CD4-positive, alpha-beta T cell treated with Interleukin-15 for 4 hours (primary cell): ENCODE measurements at places on chromosomes 16 and 17.

DNA sequence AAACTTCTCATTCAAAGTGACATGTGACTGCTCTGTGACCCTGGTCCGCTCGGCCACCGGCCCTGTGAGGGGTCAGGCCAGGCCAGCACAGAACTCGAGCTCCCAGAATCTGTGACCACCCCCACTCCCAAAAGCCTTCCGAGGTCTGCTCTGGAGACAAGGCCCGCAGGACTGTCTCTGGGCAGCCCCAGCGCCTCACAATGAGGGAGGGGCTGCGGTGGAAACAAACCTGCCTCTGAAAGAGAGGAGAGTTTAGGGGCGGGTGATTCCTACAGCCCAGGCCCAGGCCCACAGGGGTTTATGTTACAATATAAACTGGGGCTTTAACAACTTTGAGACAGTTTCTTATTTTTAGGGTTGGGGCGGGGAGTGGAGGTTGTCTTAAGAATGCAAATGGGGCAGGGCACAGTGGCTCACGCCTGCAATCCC is 19.9 kb downstream of the IGFBP4 start:
- DNase-seq = no peak

DNA sequence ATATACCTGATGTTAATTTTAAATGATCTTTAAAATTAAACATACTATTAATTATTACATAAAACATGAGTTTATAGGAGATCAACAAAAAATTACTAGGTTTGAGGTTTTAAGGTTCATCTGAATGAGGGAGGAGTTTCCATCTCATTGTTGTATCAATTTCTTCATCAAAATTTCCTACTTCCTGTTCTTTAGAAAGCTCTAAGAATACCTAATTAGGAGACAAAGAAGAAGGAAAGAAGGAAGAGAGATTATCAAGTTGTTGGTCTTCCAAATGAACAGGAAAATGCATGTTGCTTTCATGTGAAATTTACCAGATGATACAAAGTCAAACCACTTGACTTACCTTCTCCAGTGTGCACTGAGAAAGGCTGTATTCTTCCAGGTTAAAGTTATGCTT is 18.1 kb upstream of the ABCA9 start:
- no peak for DNase-seq

DNA sequence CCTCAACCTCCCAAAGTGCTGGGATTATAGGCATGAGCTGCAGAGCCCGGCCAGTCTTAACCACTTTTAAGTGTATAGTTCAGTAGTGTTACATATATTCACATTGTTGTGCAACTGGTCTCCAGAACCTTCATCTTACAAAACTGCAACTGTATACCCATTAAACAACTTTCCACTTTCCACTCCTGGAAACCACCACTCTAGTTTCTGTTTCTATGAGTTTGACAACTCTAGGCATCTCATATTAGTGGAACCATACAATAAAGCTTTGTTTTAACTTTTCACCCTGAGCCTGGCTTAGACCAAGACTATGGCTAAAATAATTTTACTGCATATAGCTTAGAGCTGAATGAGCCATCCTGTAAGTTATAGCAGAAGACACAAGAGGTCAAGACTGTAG is 108.0 kb upstream of the GOT2 start:
- DNase-seq = no peak

DNA sequence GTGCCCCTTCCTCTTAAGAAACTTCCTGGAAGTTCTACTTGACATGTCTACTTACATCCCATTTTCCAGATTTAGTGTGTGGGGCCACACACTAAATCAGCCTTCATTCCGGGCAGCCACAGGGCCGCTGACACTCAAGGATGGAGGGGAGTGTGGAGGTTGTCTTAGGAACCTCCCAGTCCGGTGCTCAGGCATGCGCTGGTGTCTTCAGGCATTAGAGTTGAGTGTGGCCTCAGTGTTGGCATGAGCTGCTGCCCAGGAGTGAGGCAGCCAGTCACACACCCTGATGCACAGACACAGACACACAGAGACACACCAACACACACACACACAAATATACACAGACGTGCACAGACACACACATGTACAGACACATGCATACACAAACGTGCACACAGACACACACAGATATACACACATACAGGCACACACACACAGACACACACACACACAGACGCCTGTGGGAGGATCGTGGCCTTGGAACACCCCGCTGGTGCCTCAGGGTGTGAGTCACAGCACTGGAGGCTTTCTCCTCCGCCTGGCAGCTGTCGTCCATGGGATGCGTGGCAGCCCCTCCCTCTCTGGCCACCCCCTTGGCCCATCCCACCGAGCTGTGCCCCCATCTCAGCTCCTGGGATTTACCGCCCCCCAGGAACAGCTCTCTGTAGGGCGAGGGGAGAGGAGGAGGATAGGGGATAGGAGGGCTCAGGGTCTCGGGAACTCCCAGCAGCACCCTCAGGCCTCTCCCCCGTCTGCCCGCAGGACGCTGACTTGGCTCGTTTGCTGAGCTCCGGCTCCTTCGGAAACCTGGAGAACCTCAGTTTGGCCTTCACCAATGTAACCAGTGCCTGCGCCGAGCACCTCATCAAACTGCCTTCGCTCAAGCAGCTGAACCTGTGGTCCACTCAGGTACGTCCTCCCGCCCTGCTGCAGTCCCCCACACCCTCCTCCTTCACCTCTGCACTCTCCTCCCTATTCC is 75.6 kb upstream of the PLCG2 start:
- no peak for DNase-seq

DNA sequence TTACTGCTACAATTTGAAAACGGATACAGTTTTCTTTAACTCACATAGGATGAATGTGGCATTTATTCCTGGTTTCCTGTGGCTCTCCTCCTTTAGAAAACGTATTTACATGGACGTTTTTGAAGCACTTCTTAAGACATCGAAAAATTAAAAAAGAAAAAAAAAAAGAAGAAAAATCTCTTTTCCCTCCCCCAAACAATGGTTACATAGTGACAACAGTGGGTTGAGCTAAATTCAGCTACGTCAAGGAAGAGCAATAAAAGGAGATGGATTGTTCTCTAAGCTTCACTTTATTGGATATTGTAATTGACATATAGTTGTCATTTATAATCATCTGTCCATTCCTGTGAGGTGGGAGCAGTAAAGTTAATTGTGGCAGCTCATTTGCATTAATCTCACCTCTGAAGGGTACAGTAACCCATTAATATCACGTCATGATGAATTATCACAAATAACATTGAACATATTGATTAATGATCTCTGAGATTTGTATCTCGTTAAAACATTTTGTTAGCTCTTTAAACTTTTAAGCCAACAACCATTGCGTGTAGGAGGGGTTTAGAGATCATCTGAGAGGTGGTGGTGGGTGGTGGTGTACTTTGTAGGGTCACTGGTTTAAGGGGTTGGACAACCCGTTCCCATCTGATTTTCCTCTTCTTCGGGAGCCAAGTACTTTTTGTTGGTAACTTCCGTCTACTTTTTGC is 184.2 kb downstream of the WWOX start:
- no peak for DNase-seq

DNA sequence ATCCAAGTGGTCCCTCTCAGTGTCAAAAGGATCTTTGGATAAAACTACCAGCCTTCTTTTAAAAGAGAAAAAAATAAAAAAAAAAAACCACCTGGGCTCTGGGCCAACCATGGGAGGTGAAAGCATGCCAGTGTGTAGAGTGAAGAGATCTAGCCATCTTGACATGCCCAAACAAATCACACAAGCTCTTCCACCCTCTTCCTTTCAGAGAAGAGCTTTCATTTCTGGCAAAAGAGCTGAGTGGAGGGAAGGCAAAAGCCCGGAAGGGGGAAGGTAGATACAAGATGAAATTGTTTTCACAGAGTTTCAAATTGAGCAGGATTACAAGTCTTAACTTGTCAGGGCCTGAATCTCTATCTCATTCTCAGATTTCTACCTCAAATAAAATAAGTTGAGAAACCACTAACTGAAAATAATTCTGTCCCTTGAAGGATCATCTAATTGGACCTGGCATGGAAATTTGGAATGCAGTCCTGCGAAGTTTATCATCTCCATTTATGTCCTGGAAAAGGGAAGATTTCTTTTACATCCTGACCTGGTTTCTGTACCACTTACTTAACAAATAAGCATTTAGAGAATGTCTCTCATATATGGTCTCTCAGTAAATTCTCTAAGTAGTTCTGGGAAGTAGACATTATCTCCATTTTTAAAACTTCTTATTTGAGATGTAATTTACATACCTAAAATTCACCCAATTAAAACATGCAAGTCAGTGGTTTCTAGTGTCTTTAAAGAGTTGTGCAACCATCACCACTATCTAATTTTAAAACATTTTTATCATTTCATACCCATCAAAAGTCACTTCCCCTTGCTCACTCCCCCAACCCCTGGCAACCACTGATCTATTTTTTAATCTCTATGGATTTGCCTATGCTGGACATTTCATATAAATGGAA is 93.7 kb downstream of the TANGO6 start:
- DNase-seq = no peak

DNA sequence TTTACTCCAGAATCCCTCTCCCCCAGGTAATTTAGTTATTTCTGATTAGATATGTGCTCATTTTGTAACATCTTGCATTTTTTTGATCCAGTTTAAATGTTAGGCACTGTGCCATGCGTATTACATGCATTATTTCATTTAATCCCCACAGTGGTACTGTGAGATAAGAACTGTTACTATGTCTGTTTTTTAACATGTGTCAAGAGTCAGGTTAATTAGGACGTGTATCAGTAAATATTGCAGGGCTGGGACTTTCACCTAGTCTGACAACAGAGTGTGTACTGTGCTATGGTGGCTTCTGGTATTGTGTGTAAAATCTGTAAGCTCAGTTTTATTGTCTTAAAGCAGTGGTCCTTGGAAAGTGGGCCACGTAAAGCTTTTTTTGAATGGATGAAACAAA is 10.6 kb downstream of the RSPRY1 start:
- DNase-seq = no peak

GRCh38 chr17:2292100-2292499 is 11.5 kb downstream of the SMG6 start:
- no peak for DNase-seq

DNA sequence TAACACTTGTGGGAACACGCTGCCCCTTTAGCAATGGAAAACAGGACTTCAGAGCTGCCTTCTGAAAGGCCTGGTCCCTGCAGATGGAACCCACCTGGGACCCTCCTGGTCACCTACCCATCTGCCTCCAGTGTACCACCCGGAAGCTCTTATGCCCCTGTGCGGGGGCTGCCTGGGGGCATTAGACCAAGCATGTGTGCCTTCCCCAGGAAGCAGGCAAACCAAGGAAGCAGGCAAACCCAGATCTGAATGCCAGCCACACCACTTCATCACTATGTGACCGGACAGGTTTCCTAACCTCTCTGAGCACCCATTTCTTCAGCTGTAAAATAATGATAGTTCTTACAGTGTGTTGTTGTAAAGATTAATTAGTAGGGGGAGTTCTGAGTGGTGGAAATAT is 20.8 kb upstream of the LRRC37A3 start:
- no peak for DNase-seq

- DNase-seq = no peak
Observed at GRCh38 chr17:69853541-69854224, 221.3 kb upstream of the KCNJ16 start.

GRCh38 chr17:76943202-76943601 is 75.0 kb downstream of the MGAT5B start:
- DNase-seq = no peak

DNA sequence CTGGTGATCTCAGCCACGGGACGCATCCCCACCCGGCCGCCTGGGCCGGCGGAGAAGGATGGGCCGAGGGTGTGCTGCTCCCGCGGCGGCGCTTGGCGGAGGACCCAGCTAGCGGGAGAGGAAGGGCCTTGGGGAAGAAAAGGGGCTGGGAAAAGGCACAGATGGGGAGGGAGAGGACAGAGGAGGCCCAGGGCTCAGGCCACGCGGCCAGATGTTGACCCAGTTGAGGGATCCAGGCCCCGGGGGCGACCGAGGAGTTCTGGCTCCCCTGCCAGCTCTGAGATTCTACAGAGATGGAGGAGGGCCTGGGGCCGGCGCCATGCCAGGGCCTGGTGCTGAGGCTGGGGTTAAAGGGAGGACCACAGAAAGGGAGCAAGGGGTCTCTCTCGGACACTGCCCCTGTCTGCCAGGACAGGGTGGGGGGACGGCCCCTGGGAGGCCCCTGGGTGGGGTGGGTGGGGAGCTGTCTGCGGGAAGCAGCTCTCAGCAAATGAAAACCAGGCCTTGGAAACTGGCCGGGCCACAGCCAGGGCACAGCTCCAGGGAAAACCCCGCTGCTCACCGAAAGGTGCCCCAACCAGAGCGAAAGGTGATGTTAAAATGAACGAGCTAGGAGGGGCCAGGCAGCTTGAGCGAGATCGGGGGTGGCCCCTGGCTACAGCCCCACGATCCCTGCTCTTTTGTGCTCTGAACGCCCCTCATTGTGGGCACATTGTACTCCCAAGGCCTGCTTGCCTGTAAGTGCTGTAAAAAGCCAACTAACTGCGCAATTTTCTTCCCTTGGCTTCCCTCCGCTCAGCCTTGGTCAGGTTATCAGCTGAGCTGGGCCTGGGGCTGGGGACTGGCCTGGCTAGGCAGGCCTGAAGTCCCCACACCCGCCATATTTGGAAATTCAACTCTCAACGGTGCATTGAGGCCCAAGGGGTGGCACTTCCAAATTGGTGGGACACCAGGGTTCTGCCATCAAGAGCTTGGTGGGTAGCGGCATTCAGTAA is 191.4 kb downstream of the ZNF423 start:
- DNase-seq = no peak
